ENCODE measurements at places on chromosomes 13 and 19. TPM values are rescaled to one million over a fixed set of nuclear protein-coding genes. Genes with fewer than 3 reads are reported as not detected.

DNA sequence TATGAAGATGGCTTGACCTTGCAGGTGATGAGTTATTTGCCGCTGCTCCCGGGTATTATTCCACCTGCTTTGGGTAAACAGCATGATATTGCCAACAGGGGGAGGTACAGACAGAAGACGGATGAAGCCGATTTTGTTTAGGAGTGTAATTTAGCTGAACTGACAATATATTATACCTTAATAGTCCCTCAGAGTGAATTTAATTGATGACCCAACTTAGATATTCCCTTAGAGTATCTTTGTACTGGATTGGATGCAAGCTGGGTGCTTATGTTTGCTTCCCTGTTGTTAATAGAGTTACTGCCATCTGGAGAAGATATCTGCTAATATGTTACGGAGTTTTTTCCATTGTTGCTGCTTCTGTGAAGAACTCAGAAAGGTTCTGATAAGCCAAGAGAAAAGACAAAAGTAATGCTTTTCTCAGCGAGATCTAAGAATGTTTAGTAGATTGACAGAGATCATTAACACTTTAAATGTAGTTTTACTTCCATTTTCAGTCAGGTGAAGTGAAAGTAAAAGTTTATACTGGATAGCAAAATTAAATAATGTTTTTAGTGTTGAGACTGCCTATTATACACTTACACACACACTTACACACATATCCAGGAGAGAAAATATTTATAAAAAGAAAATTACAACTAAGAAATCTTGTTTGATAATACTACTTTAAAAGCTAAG, 2220.8 kb upstream of the PCDH20 start:
- DNase-seq: no peak

DNA sequence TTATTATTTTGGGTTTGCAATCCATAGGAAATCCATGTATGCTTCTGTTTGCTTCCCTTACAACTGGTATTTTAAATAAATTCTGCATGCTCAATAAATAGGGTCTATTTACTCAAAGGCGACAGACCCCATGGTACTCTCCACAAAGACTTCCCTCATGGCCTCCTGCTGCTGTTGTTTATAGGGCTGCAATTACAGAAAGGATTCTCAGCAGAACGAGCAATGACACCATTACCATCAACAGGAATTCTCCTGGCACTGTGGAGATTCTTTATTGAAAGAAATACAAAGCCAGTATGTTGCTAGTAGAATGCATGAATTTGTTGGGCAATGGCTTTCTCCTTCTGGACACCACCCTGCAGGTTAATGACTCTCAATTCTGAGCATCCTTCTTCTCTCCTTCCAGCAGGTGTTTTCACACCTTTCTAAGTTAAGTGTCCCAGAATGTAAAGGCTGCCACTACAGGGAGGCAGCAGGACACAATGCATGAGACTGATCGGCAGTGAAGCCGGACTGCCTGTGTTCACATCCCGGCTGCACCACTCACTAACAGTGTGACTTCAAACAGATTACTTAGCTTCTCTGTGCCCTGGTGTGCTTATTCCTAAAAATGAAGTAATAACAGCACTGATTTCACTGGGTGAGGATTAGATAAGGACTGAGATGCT, 360.2 kb downstream of the DNAJC15 start:
- no peak for DNase-seq

GRCh38 chr13:48125794-48126228, 30.9 kb upstream of the MED4 start:
- no peak for DNase-seq

GRCh38 chr19:10295847-10296591, 6.3 kb downstream of the ICAM5 start:
- no peak for DNase-seq

DNA sequence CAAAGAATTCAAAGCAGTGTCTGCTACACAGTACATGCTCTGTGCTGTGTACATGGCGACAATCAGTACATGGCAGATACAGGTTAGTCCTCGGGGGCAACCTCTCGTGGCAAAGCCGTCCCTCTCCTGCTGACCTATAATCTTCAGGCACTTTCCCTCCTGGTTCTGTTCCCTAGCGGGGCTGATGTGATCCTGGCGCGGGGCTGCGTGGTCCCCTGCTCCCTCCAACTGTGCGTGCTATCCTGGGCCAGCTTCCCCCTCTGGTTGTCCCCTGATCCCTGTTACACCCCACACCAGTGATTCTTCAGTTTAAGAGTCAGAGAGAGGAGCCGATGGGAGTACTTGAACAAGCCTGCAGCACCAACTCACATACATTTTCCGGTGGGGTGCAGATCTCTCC, 12.1 kb downstream of the MAG start:
- DNase-seq: no peak

DNA sequence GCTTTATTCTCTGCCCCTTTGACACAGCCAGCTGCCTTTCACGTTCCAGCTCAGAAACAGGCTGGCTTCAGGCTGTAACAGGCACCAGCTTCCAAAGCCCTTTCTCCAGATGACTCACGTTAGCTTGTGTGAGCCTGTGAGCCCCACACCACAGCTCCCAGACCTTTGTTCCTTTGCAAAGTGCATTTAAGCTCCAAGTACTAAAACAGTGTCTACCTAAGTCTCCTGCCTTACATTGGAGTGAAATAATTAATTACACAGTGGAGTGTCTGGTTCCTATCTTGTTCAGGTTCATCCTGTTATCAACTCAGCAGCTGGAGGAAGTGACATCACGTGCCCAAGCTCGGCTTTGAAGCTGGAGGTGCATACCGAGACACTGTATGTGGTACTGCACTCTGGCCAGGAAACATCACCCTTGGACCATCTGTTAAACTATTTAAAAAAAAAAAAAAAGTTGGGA, 475.8 kb downstream of the FOXO1 start:
- peak; percentile 12 for DNase-seq

DNA sequence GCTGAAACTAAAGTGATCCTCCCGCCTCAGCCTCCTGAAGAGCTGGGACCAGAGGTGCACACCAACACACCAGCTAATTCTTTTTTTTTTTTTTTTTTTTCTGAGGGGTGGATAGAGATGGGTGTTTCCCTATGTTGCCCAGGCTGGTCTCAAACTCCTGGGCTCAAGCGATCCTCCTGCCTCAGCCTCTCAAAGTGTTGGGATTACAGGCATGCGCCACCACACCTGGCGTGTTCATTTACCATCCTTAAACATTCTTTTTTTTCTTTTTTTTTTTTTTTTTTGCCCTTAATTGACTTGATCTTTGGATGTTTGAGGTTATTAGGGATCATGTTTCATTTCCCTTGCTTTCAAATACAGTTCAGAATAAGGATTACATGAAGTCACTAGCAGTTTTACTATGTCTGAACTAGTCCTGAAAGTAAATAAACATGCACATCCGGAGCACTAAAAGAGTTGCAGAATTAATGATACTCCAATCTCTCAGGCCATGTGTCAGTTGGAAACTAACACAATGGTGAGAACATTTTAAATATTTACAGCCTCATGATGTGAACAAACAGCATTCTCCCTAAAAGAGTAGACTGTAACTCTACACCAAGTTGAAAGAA, 10.2 kb downstream of the UTP14C start:
- DNase-seq: peak; percentile 20

- peak; percentile 92 for DNase-seq
Observed at GRCh38 chr13:75368167-75368566, 113.8 kb downstream of the TBC1D4 start.

DNA sequence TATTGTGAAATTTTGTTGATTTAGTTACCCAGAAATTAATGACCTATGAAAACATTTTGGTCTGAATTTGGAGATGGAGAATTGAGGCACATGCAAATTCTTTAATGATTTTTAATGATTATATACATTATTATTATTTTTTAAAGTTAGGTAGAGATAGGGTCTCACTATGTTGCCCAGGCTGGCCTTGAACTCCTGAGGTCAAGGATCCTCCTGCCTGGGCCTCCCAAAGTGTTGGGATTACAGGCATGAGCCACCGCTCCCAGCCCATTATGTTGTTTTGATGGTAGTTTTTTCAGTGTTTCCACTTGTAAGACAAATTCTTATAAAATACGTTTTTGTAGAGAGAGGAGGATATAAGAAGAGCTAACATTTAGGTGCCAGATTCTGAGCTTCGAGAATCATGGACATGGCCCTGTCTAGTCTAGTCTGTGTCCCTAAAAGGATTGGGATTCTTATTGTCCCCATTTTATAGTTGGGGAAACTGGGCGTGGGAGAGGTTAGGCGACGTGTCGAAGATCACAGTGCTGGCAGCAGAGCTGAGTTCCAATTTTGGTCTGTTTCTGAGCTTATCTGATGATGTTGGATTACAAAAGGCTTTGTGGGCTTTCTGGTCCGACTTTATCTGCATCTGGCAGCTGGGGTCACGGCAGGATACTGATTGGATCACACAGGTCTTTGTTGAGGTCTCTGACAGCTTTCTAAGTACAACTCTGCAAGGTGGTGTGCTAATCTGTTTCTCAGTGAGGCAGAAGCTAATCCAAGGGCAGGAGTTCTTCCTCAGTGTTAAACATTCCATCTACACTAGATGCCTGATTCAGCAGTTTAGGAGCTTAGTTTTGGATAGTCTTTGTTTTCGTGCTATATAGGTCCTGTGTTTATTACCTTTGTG, 7.5 kb upstream of the WDR88 start:
- no peak for DNase-seq

GRCh38 chr13:61277088-61277487, 138.6 kb downstream of the PCDH20 start:
- DNase-seq: no peak

DNA sequence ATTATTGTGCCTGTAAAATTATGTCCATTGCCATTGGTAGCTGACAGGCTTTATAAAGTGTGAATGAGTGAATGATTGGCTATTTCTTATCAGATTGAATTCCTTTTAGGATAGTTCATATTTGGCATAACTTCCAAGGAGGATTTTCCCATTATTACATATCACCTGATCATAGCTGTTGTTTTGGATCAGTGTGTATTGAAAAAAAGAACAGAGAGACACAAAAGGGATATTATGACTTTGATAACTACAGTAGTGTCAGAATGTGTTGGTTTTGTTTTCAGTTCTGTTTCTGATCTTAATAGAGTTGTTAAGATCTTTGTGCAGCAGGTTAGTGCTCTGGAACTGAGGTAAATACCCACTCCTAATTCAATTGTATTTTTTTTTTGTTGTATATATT, 103.8 kb downstream of the LRCH1 start:
- no peak for DNase-seq

GRCh38 chr19:46704379-46705076, 12.4 kb downstream of the PRKD2 start:
- no peak for DNase-seq

GRCh38 chr13:107742544-107742943, 472.8 kb downstream of the LIG4 start:
- no peak for DNase-seq

DNA sequence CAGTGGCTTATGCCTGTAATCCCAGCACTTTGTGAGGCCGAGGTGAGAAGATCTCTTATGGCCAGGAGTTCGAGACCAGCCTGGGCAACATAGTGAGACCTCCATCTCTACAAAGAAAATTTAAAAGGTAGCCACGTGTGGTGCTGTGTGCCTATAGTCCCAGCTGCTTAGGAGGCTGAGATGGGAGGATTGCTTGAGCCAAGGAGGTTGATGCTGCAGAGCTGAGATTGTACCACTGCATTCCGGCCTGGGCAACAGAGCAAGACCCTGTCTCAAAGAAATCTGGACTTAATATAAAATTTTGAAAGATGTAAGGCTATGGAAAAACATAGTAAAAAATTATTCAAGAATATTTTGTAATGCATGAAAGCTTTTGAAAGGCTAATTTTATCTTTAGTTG, 65.3 kb upstream of the RNF113B start:
- DNase-seq: no peak

- no peak for DNase-seq
Observed at GRCh38 chr19:40417643-40417981, 4.4 kb upstream of the PRX start.

DNA sequence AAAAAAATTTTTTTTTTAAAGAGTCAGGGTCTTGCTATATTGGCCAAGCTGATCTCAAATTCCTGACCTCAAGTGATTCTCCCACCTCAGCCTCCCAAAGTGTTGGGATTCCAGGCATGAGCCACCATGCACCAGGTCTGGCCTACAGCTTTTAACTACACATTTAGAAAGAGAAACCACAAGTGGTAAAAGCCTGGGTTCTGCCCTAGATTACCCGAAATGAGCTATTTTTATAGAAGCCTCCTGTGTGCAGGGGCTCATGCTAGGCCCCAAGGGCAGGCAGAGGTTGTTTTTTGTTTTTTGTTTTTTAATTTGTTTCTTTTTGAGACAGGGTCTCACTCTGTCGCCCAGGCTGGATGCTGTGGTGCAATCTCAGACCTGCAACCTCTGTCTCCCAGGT, 14.0 kb upstream of the MYADM start:
- no peak for DNase-seq

DNA sequence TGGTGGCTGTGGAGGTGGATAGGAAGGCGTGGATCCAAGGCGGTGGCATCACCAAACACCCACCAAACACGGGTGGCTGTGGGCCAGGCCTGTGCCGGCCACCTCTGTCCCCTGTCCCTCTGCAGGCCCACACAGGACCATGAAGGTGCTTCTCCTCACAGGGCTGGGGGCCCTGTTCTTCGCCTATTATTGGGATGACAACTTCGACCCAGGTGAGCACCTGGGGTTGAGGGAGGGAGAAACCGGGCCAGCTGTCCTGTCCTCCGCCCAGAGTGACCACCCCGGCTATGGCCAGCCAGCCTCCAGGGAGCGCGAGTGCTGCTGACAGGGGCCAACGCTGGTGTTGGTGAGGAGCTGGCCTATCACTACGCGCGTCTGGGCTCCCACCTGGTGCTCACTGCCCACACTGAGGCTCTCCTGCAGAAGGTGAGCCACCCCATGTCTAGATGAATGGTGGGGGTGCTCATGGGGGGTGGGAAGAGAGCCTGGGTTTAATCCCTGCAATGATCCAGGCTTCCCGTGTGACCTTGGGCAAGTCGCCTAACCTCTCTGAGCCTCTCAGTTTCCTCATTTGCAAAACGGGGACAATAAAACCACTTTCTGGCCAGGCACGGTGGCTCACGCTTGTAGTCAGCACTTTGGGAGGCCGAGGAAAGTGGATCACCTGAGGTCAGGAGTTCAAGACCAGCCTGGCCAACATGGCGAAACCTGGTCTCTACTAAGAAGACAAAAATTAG, 4.0 kb downstream of the HSD11B1L start:
- DNase-seq: no peak

KCNN1 gene
- not detected for total RNA-seq

ZNF69 gene
- total RNA-seq: 12.0 TPM

OR10H4 gene
- total RNA-seq: not detected

ASPDH gene
- not detected for total RNA-seq

VWA8 gene
- total RNA-seq: 19.7 TPM

OVOL3 gene
- not detected for total RNA-seq
